ENCODE measurements at places on chromosomes 1 and 21. TPM values are rescaled to one million over a fixed set of nuclear protein-coding genes. Genes with fewer than 3 reads are reported as not detected.

GRCh38 chr1:37478890-37479254, 4.5 kb downstream of the ZC3H12A start:
- no peak overlapping the region for H3K4me3 ChIP-seq
- peaks cover 25% of the 10 kb centered on the region for H3K36me3 ChIP-seq
- peaks cover 16% of the 10 kb centered on the region for H3K4me1 ChIP-seq
- DNase-seq: no peak

DNA sequence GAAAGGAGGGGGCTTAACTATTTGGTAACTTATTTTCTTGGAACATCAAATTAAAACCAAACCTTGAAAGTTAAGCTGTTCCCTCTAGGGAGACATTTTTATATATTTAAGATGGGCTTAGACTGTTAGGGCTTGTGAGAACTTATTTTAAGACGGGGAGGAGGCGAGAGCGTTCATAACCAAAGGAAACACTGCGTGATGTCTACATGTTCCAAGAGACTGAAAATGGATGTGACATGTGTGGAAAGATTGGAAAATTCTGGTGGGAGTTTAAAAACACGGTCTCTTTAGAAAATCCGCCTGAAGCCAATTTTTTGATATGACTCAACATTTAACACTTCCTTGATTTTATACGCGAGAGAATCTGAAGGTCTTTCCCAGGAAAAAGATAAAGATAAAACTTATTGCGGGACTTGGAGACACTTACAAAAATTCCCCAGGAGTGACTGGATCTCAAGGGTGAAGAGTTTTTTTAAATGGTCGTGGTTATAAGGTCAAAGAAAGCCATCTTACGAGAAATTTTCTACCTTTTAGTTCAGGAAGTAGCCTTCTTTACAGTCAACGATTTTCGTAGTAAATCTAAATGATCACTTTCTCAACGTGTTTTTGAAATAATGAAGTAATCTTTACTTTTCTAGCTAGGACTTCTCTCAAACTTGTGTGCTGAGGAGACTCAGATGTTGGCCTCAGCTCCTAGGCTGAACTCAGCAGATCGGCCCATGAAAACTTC, 828 bp downstream of the PNRC2 start:
- no peaks in the 10 kb centered on the region for H3K4me1 ChIP-seq
- peak overlapping the region; percentile 99 for H3K27ac ChIP-seq
- peaks cover 32% of the 10 kb centered on the region for H3K36me3 ChIP-seq
- H3K4me3 ChIP-seq: peak overlapping the region; percentile 97
- no peak for DNase-seq
- no peaks in the 10 kb centered on the region for H3K27me3 ChIP-seq

LRRC8C gene
- 2.1 TPM for total RNA-seq

DNA sequence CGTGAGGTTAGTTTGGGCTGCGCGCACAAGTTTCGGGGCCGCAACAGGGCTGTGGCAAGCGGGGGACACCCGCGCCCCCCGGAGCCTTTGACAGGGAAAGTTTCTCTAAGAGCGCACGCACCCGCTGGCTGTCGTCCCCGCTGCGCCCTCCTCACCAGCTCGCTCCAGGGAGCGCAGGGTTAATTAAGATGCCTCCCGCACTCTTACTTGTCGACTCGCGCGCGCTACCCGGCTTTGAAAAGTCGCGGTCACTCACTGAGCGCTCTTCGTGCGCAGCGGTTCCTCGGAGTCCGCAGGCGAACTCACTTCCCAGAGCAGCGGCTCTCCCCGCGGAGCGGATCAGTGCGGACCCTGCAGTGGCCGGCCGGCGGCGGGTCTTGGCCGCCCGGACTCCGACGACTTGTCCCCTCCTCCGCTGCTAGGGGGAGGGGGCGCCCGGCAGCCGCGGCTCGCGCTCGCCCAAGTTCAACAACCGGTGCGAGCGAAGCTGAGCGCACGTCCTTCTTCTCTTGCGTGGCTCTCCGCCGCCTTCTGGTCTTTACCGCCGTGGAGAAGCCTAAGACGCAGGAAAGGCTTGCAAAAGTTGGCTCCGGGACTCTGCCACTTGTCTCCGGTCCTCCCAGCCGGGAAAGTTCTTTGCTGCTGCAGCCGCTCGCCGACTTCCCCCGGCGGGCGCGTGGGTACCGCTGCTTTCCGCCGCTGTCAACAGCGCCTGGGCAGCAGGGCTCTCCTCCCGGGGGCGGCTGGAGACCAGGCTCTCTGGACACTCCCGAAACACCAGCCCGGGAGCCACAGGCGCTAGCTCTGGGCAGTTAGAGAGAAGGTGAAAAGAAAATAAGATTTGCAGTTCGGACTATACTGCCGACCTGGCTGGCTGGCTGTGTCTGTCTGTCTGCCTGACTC, 506 bp downstream of the JUN start:
- no peaks in the 10 kb centered on the region for H3K36me3 ChIP-seq
- peak overlapping the region; percentile 90 for H3K4me3 ChIP-seq
- DNase-seq: peak; percentile 78

DNA sequence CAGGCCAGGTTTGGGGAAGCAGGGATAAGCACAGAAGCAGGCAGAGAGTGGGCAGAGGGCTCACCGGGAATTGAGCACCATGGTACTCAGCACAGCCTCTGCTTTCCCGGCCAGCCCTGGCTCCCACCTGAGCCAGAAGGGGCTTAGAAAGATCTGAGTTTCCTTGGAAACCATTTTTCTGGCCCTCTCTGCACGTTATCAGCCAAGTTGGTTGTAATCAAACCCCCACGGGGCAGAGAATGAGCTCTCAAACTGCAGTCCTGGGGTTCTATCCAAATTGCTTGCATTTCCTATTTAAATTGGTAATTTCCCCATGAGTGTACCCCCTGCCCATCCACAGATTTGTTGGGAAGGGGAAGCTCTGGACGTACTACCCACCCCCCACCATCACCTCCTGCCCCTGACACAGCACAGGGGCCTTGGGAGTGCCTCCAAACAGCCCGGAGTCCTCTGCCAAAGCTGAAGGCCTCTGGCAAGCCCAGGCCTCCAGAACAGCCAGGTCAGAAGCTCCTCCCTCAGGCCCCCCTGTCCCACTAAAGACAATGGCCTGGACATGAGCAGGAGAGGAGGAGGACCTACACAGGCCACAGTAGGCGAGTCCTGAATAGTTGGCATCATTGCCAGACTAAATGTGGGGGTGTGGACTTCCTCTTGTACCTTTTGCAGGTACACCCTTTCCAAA, 42.7 kb upstream of the GJB5 start:
- H3K27me3 ChIP-seq: no peaks in the 10 kb centered on the region
- H3K4me1 ChIP-seq: no peaks in the 10 kb centered on the region
- H3K4me3 ChIP-seq: no peak overlapping the region
- no peak for DNase-seq
- no peaks in the 10 kb centered on the region for H3K36me3 ChIP-seq

TPR gene
- total RNA-seq: 120 TPM

DNA sequence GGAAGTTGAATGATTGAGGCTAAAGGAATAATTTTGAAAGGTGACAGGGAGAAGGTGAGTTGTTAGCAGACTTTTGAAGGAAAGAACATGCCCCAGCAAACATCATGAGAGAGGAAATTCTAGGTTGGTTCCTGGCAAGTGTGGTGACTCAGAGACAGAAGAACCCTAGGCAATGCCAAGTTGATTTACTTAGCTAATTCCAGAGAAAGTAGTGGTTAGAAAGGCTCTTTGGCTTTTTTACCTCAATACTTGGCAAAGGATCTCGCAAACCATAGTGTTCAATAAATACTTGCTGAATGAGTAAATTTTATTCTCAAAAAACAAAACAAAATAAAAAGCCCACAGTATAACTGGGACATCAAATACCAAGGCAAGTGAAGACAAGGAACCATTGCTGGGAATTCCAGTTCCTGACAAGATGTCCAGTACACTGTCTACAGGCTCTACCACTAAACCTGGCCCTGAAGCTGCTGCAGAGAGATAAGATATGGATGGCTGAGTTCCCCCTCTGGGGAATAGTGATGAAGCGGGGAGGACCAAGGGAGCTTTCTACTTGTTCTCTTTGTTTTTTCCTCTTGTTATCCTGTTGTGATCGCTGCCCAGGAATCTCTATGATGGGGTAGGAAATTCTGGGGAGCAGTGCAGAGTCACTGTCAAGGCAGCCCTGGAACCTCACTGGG, 48.2 kb downstream of the IL12RB2 start:
- H3K27me3 ChIP-seq: no peaks in the 10 kb centered on the region
- no peak for DNase-seq
- H3K4me3 ChIP-seq: no peak overlapping the region
- H3K27ac ChIP-seq: no peak overlapping the region

- H3K4me3 ChIP-seq: no peak overlapping the region
- H3K27ac ChIP-seq: no peak overlapping the region
- no peaks in the 10 kb centered on the region for H3K36me3 ChIP-seq
- no peak for DNase-seq
- H3K27me3 ChIP-seq: no peaks in the 10 kb centered on the region
- no peaks in the 10 kb centered on the region for H3K4me1 ChIP-seq
Measured at GRCh38 chr1:232868793-232869491, 63.7 kb downstream of the MAP10 start.

DNA sequence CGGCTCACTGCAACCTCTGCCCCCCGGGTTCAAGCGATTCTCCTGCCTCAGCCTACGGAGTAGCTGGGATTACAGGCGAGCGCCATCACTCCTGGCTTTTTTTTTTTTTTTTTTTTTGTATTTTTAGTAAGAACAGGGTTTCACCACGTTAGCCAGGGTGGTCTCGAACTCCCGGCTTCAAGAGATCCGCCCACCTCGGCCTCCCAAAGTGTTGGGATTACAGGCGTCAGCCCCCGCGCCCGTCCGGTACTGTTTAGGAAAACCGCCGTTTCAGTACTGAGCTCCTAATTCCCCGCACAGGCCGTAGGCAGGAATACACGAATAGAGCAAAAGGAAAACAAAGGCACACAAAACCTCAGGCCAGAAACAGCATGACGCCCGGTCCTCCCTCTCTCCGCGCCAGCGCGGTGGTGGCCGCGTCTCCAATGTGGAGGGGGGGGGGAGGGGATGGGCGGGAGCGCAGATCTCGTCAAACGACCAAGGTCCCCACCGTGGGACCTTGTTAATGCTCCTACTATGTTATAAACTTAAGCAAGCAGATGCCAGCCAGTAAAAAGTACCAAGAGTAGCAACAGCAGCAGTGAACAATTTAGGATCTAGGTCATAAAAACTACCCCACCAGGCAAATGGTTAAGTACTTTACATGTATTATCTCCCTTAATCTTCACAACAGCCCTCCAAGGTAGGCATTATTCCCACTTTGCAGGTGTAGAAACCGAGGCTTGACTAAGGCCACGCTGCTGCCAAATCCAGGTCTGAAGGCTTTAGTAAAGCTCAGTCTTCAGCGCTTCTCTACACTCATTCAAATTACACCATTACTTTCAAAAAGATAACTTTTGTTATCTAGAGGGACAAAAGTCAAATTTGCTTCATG, 648 bp upstream of the ADAR start:
- peak overlapping the region; percentile 85 for H3K27ac ChIP-seq
- peaks cover 14% of the 10 kb centered on the region for H3K4me1 ChIP-seq
- peak overlapping the region; percentile 90 for H3K4me3 ChIP-seq
- no peaks in the 10 kb centered on the region for H3K27me3 ChIP-seq
- DNase-seq: peak; percentile 92

- peak; percentile 40 for DNase-seq
- H3K27me3 ChIP-seq: no peaks in the 10 kb centered on the region
- no peak overlapping the region for H3K4me3 ChIP-seq
- H3K36me3 ChIP-seq: no peaks in the 10 kb centered on the region
Measured at GRCh38 chr1:30325085-30325935, 398.1 kb downstream of the MATN1 start.

DNA sequence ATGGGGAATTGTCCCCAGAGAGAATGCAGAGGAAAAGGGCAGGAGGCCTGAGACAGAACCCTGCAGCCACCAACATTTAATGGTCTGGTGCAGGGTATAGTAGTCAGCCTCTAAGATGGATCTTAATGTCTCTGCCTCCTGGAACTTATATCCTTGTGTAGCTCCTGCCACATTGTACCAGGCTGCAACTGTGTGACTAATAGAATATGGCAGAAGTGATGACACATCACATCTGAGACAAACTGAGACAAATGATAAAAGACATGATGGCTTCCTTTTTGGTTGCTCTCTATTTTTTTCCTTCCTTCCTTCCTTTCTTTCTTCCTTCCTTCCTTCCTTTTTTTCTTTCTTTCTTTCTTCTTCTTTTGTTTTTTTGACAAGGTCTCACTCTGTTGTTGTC, 37.1 kb upstream of the CYP4B1 start:
- no peak for DNase-seq
- no peak overlapping the region for H3K27ac ChIP-seq
- no peak overlapping the region for H3K4me3 ChIP-seq
- H3K36me3 ChIP-seq: no peaks in the 10 kb centered on the region
- H3K4me1 ChIP-seq: peaks cover 10% of the 10 kb centered on the region
- peaks cover 11% of the 10 kb centered on the region for H3K27me3 ChIP-seq

NOTCH2 gene
- total RNA-seq: 88.3 TPM

DNA sequence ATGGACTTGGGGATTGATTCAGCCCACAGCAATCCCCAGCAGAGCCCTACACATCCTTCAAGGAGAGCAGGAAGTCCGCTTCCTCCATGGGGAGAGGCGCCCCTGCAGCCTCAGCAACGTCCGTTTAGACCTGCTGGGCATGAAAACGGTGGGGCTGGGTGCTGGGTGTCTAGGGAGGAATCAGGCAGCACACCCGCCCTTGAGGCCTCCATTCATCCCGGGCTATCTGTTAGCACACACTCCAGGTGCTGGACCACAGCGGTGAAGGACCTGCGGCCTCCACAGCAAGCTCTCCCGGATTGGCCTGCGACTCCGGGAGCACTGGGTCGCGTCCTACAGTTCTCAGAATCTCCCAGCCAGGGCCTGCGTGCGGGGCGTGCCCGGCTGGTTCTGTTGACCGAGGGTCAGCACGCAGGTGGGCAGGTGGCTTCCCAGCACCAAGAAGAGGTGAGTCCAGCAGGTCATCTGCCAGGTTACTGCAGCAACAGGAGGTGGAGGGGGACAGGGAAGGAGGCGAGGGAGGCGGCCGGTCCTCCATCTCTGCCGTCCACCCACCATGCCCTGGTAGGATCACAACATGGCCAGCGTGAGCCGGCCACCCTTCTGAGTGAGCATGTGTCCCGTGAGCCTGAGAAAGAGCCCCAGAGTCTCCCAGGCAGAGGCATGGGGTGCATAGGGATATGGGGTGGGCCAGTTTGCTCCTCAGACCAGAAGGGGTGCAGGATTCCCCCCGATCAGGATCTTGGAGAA, 96.6 kb downstream of the RIPK4 start:
- no peaks in the 10 kb centered on the region for H3K4me1 ChIP-seq
- H3K27me3 ChIP-seq: no peaks in the 10 kb centered on the region
- DNase-seq: no peak
- no peak overlapping the region for H3K4me3 ChIP-seq
- no peak overlapping the region for H3K27ac ChIP-seq

GRCh38 chr1:171715813-171716251, 26.0 kb downstream of the VAMP4 start:
- no peaks in the 10 kb centered on the region for H3K4me1 ChIP-seq
- no peak overlapping the region for H3K4me3 ChIP-seq
- no peaks in the 10 kb centered on the region for H3K36me3 ChIP-seq
- DNase-seq: no peak
- no peak overlapping the region for H3K27ac ChIP-seq
